Mesangial cell (primary cell): ENCODE measurements at places on chromosomes 4 and X. TPM values are rescaled to one million over a fixed set of nuclear protein-coding genes. Genes with fewer than 3 reads are reported as not detected.

Gene GPC3
- total RNA-seq: 0.65 and 3.7 TPM in 2 replicates

Gene TEX11
- not detected in 2 replicates for total RNA-seq

Gene TMEM31
- 0.25 TPM in 1 of 2 replicates, not detected in the other for total RNA-seq

Gene PDZD4
- under 0.01 and 0.13 TPM in 2 replicates for total RNA-seq

Gene H2BW2
- not detected in 2 replicates for total RNA-seq

Gene DOK7
- total RNA-seq: 1.5 and 8.6 TPM in 2 replicates

Gene ANXA3
- 98.2 and 138 TPM in 2 replicates for total RNA-seq

Gene NIPAL1
- 2.4 and 3.3 TPM in 2 replicates for total RNA-seq

Gene TMLHE
- 4.9 and 10.8 TPM in 2 replicates for total RNA-seq

Gene CCDC160
- 0.63 TPM in 1 of 2 replicates, not detected in the other for total RNA-seq

Gene HMX1
- not detected in 2 replicates for total RNA-seq

Gene MAGEA10
- total RNA-seq: not detected in 2 replicates

Gene ANOS1
- total RNA-seq: 1.6 and 2.9 TPM in 2 replicates

Gene GPM6B
- total RNA-seq: 0.13 and 1.1 TPM in 2 replicates

Gene HAND2
- not detected in 2 replicates for total RNA-seq

Gene SASH3
- total RNA-seq: not detected in 2 replicates

Gene ARHGAP4
- total RNA-seq: 5.7 and 16.7 TPM in 2 replicates

Gene C4orf46
- total RNA-seq: 7.7 and 20.2 TPM in 2 replicates

Gene UGT2B7
- 50.4 and 185 TPM in 2 replicates for total RNA-seq

Gene TIMM17B
- 76.9 and 84.4 TPM in 2 replicates for total RNA-seq

Gene USP17L21
- not detected in 2 replicates for total RNA-seq

Gene IL21
- total RNA-seq: not detected in 2 replicates
